ENCODE measurements at places on chromosomes 2 and 18.
A peak's percentile ranks its signal among the peaks of the same experiment; 100 is the strongest.

DNA sequence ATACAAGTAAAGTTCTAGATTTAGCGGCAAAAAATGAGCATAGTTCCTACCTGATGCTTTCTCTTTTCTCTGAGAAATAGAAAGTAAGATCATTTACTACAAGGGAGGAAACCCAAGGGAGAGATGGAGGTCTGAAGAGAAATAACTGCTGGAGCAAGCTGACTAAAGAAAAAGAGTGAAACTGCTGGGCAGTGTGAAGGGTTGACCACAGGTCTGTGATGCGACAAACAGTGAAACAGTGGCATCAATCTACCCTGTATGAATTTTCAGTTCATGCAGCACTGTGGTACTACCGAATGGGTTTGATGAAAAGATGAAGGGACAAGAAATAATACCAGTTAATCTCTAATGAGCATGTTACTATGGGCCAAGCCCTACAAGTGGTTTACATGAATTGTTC lies 52.2 kb downstream of the CUL3 start:
- no peak for DNase-seq

DNA sequence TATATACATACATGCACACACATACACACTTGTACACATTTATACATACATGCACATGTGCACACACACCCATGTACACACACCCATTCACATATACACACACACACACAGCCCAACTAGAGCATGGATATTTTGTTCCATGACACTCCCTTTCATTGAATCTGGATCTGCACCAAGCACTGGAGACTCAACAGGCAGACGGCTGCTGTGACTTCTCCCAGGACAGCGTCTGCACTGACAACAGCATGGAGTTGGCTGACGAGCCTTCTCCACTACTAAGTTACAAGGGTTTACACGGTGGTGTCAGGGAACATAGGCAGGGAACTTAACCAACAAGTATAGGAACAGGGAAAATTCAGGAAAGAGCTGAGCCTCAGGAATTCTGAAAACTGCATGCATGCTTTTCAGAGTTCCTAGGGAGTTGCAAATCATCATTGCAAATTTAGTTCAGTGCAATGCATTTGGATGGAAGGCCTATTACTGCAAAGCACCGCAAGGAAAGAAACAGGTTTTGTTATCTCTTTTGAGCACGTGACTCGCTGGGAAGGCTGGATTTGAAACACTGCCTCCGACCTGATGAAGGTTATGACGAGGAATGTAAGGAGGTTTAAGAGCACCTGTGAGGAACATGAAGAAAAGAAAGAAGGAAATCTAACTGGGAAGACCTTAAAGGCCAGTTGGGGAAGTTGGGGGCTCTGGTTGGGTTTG lies 35.9 kb downstream of the TMEM18 start:
- DNase-seq = no peak

GRCh38 chr2:150376553-150377335 lies 110.7 kb downstream of the RND3 start:
- DNase-seq = no peak

DNA sequence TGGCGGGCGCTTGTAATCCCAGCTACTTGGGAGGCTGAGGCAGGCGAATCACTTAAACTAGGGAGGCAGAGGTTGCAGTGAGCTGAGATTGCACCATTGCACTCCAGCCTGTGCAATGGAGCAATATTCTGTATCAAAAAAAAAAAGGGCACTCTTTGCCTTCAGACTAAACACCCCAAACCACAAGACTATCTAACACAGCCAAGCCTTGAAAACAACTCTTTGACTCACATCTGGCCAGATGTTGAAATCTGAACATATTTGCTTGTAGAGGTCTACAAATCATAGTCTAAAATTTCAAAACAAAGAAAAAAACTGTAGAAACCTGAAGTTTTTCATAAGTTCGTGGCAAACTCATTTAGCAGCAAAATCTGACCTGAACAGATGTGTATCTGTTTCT lies 94.9 kb downstream of the FAM161A start:
- DNase-seq = peak; percentile 64

DNA sequence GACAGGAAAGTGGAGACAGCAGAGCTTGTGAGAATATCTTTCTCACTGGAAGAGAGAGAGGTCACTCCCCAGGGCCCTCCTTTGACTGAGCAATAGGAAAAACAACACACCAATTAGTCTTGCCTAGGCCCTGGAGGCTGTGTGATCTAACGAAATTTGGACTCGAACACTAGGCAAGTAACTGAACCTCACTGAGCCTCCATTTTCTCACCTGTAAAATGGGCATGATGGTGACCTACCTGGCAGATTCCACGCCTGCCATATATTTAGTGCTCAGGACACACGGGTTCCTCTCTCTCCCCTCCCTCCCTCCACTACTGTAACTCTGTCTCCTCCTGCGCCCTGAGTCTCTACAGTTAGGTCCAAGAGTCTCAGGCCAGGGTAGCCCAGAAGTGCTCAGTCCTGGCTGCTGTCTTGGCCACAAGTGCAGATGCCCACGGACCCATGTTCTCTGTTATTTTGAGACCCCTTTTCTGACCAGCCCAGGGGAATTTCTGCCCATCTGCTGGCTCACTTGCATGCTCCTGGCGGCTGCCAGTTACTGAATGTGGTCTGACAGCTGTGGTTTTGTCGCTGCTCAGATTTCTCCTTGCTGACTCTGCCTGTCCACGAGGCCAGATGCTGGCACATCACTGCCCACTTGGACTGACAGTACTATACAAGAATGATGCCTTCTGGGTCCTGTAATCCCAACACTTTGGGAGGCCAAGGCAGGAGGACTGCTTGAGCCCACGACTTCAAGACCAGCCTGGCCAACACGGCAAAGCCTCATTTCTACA lies 9.6 kb upstream of the GIGYF2 start:
- no peak for DNase-seq

DNA sequence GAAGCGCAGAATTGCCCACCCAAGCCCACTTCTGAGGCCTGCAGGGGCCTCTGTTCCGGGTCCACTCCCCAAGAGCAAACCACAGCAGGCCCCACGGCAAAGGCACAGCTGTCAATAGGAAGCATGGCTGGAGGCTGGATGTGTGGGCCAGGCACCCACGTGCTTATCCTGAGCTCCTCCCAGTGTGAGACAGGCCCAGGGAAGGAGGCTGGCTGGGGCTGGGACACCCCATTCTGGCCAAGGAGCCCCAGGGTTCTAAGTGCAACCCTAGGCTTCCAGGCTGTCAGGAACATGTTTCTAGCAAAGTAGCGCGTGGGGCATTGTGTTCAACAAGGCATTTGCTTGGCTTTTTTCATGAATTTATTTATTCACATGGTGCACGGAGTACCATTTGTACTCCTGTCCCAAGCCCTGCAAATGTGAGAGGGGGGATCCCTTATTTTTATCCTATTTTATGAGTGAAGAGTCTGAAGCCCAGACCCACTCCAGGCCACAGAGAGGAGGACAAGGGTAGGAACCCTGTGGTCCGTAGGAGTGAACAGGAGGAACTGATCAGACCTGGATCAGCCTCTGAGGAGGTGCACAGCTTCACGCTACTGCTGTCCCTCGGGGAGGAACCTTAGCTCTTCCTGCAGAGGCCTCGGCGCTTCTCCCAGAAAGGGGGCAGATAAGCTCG lies 6.1 kb upstream of the RAB17 start:
- DNase-seq = no peak

GRCh38 chr2:174335988-174336500 lies 1.3 kb downstream of the SP9 start:
- peak; percentile 27 for DNase-seq
